ENCODE measurements at places on chromosomes 2 and 18.

DNA sequence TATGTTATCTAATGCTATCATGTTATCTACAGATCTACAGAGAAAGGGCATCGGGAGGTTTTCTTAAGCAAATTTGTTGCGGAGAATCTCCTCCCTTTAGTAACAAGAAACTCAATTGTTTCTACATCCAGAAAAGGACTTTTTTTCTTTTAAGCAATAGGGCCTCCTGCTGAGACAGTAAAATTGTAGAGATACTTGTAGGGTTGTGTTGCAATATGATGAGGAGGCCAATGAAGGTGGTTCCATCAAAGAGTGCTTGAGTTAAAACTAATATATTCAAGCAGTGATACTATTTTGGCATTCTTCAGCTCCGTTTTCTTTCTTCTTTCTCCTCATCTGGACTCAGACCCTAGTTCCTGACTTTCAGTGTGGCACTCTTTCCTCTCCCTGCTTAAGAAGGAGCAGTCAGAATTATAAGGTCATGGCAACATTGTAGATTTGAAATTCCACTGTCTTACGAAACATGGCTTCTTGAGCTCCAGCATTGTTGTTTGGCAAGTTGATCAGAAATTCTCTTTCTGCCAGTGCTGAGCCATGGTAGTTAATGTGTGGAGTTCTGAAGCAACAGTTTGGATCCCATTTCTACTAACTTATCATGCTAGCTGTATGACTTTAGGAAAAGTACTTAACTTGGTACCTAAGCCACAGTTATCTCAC lies 202.0 kb upstream of the SLC14A2 start:
- peak; percentile 44 for DNase-seq

GRCh38 chr18:10128921-10129501 lies 215.2 kb downstream of the VAPA start:
- DNase-seq: no peak

GRCh38 chr2:149617476-149617875 lies 29.9 kb upstream of the MMADHC start:
- DNase-seq: peak; percentile 78

DNA sequence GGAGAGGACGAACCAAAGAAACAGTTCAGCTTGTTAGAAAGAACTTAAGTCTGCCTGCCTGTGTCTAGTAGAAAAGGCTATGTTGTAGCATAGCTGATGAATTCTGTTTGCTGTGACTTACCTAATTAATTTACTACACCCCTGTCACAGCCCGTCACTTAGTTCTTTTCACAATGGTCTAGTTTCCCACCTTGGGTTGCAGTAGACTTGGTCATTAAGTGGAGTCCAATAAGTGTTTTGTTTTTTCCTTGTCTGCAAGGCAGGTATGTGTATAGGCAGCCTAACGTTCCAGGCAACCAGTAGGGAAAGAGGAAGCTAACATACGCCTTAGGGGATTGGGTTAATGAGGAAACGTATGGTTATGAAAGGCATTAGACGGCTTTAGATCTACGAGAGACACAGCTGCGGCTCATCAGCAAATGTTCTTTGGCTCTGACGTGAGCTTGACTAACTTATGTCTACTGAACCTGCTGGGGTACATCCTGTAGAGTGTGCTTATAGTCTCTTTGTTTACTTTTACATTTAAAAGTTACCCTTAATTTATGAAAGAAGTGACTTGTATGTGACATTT lies 180.1 kb downstream of the PRPF40A start:
- peak; percentile 64 for DNase-seq

- DNase-seq: no peak
Measured at GRCh38 chr2:174080672-174081121, 115.5 kb upstream of the SP3 start.

DNA sequence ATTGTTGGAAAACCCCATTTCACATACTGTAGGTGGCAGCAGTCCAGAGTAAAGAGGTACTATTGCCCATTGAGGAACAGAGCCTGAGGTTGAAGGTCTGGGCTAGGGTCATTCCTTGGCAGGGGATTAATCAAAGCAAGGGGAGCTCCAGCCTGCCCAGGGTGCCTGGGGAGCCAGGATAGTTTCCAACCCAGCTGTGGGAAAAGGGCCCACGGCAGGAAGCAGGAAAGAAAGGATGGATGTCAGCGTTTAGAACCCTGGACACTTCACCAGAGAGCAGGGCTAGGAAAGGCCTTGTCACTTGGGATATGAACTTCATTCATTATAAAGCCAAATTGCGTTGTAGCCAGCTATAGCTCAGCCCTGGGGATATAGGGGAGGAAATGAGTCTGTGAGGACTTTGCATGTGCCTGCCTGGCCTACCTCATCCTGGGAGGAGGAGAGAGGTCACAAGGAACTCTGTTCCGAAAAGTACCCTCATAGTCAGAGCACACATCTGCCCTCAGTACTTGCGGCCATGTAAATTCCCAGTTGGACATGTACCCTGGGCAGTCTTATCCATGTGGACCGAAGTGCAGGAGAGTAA lies 140.2 kb upstream of the COPS8 start:
- DNase-seq: no peak

DNA sequence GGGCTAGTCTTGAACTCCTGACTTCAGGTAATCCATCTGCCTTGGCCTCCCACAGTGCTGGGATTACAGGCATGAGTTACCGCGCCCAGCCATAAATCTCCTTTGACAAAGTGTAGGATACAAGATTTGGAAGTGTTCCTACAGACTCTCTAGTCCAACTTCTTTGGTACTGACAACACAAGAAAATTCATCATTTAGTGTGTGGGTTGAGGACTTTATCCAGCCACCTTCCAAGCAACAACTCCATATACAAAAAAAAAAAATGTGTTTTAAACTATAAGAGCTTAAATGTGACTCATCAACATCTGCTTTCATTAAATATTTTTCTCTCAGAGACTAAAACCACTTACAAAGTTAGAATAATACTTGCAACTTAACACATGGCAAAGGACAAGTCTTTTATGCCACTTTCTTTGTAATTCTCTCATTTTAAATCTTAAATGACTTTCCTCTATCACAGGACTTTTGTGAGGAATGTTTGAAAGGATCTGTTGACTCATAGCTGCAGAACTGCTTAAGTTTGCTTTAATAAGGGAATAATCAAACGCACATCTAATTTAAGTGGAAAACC lies 46.2 kb upstream of the ITGAV start:
- DNase-seq: peak; percentile 96

- no peak for DNase-seq
Measured at GRCh38 chr2:185736210-185736609, 2.4 kb upstream of the FSIP2 start.

DNA sequence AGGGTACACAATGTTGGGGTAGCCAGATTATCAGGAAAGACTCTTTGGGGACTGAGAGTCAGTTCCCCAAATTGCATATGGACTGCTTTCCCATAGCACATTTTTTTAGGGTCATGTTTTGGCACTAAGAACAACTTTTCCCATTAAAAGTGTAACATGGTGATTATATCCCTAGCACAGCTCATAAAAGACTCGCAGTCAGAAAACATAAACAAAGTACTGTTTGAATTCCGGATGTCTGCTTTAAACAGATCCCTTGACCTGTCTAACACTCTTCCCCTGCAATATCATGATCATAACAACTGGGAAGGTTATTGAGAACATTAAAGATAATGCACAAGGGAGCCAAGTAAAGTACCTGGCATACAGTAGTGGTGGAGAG lies 262.2 kb downstream of the ASXL3 start:
- no peak for DNase-seq

DNA sequence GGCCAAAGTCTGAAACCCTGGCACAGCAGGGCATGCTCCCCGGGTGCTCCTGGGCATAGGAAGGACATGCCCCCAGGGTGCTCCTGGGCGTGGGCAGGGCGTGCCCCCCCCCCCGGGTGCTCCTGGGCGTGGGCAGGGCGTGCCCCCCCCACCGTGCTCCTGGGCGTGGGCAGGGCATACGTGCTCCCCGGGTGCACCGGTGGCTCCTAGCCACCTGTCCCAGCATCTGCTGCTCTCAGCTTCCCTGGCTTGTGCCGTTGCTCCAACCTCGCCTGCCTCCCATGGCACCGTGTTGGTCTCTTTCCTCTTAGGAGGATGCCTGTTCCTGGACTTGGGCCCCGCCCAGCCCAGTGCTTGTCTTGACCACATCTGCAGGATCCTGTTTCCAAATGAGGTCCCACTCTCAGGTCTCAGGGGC lies 95.6 kb upstream of the CTDP1 start:
- no peak for DNase-seq

DNA sequence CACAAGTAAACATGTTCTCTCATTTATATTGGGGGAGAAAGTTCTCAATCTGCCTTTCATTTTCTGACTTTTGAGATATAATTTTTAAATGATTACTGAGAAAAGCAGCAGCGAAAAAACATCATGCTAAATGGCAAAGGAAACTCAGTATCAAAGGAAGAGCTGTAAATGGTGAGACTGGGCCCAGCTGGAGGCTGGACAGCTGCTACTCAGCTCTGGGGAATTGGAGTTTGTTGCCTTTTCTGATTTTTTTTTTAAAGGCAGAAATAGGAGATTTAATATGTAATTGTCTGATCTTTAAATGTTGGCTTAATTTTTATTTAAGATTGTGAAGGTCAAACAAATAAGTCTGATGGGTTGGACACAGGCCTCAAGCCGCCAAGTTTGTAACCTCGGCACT lies 137.1 kb upstream of the TACR1 start:
- no peak for DNase-seq

DNA sequence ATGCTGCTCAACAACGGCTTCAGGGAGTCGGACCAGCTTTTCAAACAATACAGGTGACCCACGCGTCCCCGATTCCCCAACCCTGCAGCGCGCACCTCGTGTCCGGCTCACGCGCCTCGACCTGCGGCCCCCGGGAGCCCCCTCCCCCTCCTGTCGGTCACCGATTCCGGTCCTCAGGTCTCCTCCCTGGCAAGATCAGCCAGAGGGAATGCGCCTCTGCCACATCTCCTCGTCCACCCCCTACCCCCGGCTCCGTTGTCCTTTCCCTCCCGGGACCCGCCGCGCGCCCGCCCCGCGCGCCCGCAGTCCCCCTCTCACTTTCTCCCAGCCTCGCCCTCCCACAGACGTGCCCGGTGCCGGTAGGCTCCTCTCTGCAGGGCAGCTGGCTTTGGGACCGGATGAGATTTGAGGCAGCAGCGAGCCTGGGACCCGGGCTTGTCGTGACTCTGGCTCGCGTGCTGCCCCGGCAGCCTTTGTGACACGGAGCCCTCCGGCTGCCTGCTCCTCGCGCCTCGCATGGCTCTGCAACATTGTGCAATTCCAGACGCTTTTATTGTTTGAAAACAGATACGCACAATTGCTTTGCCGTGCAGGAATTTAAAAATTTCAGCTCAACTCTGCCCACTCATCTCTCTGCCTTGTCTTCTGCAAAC lies 558 bp downstream of the TTC39C start:
- peak; percentile 73 for DNase-seq

DNA sequence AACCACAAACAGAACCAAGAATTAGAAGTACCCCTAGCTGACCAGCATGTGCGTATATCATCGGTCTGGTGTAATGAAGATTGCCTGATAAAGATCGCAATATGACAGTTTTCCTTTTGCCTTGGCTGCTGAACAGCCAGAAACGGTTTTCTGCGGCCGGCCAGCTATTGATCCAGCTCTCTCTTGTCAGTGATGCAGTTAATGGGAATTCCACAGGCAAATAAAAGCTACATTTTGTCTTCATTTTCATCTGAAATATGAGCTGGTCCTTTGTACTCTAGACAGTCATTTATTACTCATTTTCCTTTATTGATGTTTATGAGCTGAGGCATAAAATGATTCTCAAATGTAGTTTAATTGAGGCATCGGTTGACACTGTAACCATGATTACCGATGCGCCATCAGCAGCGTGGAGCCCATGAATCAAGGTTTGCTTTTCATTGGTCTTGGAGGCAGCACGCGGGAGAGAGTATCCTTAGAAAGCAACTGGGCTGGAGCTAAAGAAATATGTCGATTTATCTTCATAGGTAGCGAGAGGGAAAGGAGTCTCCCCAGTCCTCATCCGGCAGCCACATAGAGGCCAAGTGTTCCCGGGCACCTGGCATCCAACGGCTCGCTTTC lies 535.2 kb downstream of the GALR1 start:
- DNase-seq: no peak

DNA sequence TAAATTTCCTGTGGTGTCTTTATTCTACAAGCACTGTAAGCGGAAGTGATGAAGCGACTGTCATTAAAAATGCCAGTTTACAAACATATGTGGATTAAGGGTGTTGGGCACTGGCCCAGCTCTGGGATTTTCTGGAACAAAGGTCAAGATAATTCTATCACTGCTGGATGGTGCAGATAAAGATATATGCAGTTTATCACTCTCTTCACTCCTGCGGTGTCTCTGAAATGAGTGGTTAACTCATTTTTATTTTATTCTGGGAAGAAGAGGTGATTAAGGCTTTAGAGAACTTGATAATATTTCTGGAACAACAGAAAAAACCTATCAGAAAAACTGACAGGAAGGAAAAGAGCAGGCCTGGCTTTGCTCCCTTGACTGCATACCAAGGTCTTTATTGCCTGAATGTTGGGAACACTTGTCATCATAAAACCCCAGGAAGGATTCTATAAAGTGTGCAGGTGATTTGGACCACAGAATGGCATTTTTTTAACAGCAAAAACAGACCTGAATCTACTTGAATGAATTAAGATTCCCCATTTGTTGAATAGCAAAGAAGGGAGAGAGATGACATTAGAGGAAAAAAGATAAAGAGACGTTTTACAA lies 32.4 kb downstream of the ABCB11 start:
- no peak for DNase-seq

Data from fibroblast of upper back skin (primary cell).